Fibroblast of pulmonary artery (primary cell): ENCODE measurements at places on chromosomes 6 and 20.

DNA sequence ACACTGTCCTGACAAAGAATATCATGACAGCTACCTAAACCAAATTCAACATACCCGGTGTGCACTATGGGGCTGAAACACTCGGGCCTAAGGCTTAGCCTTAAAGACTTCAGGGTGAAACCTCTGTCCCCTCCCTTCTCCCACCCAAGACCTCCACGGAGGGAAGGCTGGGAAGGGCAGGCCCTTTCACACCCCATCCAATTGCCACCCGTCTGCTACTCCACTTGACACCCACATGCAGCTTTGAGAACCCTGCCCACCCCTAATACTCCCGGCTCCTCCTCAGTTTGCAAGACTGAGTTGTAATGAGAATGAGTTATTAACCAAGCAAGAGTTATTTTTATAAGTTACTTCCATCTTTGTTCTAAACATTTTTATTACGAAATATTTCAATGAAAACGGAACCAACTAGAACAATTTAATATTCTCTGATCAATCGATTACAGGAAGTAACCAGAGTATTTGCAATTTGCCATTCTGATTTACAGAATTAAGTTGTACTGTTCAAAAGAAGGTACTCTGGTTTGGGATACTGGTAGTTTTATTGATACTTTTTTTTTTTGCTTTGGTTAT, 3.7 kb downstream of the TAF4 start:
- no peak for DNase-seq

DNA sequence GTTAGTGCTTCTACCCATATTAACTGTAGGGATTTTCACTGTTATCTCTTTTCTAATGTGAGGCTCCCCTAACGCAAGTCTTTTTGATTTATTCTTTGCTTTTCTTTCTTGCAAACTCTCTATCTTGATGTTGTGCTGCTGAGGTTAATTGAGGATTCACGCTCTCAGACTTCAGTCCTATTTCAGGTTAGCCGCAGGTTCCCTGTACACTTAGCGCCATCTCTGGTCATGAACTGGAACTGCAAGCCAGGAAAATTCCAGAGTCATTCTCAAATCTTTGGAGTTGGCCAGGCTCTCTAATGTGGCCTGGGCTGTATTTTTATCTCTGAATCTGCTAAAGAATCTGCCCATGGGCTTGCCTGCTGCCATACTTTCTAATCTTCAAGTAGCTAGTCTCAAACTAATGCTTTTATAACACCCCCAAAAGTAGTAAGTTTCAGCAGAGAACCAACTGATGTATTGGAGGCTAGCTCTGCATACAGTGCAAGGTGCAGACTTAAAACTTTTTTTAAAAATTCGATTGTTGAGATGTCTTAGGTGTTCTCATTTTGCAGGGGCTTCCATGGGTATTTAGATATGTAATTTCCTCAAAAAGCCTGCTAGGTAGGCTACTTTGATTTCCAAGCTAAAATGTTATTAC, 91.1 kb upstream of the OPRM1 start:
- peak; percentile 45 for DNase-seq

GRCh38 chr6:14452567-14453527, 335.3 kb downstream of the CD83 start:
- no peak for DNase-seq

DNA sequence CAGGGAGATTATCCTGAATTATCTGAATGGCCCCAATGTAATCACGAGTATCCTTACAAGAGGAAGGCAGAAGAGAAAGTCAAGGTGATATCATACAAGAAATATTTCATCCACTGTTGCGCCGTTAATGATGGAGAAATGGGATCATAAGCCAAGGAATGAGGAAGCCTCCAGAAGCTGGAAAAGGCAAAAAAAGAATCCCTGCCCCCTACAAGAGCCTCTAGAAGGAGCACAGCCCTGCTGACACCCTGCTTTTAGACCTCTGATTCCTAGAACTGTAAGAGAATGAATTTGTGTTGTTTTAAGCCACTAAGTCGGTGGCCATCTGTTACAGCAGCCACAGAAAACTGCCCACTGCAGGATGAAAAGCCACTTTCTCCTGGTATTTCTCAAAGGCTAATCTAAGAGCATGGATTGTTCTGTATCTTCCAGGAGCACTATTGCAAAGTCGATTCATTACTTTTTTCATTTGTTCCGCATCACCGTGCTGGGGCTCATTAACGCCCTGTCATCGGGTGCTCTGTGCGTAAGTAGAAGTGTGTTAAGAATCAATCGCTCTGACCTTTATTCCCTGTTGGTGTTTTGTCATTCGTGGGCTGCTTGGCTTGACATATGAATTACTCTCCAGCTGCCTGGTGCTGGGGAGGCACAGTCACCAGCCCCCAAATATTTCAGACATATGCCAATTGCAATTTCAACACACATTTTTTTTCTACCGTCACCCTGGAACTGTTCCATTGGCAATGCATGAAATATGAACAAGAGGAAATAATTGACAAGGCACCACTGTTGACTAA, 117.0 kb downstream of the PCSK2 start:
- no peak for DNase-seq

DNA sequence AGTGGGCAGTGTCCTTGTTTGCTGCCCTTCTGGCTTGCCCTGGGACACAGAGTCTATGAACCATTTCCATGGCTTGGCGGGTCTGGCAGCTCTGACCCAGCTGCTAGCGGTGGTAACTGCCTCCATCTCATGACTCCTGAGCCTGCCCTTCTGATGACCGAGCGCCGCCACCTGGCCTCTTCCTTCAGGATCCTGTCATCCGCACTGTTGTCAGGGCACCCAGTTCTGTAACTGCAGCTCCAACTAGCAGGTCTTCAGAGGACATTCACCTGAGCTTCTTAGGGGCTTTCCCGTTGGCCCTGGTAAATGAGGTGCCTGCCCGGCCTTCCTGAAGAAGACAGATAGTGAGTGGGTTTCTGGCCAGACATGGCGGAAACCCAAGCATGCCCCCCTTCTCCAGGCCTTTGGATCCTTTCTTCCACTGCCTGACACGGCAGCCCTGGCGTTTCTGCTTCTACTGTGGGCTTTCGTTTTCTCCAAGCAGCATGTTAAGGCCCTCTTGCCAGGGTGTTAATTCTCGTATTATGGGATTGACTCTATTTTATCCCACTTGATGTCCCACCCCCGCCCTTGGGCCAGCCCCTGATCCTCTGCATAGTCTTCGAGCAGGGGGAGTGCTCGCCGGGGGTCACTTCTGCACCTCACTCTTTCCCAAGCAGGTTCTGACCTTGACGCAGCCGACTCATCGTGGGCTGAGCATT, 24.7 kb downstream of the PACSIN1 start:
- DNase-seq: no peak

GRCh38 chr6:166304106-166304505, 4.1 kb downstream of the PRR18 start:
- DNase-seq: no peak

- peak; percentile 12 for DNase-seq
Measured at GRCh38 chr6:146224449-146224848, 195.6 kb downstream of the GRM1 start.

GRCh38 chr6:36975231-36976006, 10.6 kb downstream of the MTCH1 start:
- no peak for DNase-seq

DNA sequence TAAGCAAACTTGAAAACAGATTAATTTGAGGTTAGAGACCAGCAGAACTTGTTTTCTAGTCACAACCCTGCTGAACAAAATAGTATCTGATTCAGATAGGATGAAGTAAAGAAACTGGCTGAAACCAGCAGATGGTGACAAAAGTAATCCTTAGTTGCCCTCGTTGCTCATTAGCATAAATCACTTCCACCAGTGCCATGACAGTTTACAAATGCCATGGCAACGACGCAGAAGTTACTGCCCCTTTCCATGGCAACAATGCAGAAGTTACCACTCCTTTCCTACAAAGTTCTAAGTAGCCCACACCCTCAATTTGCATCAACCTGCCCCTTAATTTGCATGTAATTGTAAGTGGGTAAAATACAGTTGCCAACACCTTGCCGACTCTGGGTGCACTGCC, 23.7 kb downstream of the SNRPB start:
- DNase-seq: no peak

- no peak for DNase-seq
Measured at GRCh38 chr6:285030-285771, 7.1 kb upstream of the DUSP22 start.

- no peak for DNase-seq
Measured at GRCh38 chr20:56631990-56632327, 2.9 kb downstream of the TFAP2C start.

DNA sequence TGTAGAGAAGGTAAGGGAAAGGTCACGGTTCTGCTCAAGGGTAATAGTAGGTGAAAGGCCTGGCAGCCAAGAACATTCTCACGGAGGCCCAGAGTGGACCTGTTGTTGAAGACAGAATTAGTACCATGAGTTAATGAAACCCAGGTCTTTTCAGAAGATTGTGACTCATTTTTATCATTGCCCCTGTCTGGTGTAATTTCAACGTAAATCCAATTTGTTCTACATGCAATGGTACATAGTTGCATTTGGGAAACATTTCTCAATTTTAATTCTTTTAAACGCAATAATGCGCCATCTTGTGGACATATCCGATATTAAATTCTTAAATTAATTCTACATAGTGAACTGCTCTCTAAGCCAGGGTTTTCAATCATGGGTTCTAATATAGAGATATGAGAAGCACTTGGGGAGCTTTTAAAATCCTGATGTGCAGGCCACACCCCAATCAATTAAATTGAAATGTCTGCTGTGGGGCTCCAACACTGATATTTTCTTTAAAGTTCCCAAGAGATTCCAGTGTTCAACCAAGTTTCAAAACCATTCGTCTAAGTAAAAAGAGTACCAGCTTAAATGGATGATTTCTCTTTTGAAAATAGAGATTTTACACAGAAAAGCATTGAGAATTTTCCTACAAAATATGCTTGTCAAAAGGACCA, 257.4 kb downstream of the PLCB1 start:
- peak; percentile 81 for DNase-seq
